NCI-H1694 treated with DMSO at 0.1 percent for 48 hours (cell line): ENCODE measurements at places on chromosomes 5 and 9.

- no peak for DNase-seq
These were observed 37.8 kb downstream of the MEF2C start for GRCh38 chr5:88845081-88845697.

DNA sequence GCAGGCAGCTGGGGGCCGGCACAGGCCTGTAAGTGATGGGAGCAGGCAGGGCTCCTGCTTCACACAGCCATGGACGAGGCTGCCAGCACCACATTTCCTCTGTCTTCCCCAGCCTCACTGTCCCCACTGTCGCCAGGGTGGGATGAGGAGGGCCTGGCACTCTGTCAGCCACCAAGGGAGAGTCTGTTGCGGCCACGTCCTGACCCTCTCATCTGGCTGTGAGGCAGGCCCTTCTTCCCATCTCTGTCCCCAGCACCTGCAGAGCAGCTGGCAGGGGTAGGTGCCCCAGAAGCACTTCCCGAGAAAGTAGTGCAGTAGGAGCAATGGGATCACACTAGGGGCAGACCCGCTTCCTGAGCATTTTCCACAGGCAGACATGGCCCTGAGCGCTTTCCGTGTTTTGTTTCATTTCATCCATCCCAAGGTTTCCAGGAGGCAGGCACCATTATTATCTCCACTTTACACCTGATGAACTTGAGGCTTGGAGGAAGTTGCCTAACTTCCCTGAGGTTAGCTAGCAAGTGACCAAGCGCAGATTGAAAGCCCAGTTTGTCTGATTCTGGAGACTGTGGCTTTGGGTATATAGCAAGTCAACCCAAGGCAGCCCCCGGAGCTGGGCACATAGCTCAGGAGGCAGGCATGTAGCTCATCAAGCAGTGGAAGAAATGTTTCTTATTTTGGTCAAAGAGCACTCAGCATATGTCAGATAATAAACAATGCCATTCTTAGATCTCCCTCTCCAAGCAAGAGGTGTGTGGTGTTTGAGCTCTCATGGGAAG is 202.4 kb downstream of the DAB2IP start:
- no peak for DNase-seq

DNA sequence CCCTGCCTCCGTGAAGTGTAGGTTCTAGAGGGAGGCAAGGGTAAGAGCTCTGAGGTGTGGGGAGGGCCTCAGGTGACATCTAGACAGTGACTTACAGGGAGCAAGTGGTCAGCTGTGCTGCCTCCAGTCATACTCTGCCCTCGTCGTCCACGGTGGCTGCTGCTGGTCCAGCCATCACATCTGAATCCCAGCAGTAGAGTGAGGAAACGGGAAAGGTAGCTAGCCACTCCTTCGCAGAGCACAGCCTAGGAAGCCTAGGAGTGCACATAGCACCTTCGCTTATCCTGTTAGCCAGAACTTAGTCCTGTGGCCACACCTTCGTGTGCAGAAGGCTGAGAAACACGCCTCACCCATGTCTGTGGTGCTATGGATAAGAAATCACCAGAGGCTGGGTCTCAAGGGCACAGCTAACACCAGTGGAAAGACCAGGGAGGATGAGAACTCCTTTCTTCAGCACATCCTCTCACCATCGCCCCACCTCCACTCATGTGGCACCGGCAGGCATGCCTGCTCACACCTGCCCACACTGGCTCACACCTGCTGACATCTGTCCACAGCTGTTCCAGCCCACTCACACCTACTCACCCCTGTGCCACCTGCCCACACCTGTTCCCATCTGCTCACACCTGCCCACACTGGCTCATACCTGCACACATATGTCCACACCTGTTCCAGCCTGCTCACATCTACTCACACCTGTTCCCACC is 44.5 kb upstream of the SLC6A19 start:
- DNase-seq = no peak

GRCh38 chr5:149656576-149657182 is 73.4 kb upstream of the PPARGC1B start:
- no peak for DNase-seq

- DNase-seq = no peak
These were observed 460.0 kb downstream of the PSAT1 start for GRCh38 chr9:78756813-78757510.

DNA sequence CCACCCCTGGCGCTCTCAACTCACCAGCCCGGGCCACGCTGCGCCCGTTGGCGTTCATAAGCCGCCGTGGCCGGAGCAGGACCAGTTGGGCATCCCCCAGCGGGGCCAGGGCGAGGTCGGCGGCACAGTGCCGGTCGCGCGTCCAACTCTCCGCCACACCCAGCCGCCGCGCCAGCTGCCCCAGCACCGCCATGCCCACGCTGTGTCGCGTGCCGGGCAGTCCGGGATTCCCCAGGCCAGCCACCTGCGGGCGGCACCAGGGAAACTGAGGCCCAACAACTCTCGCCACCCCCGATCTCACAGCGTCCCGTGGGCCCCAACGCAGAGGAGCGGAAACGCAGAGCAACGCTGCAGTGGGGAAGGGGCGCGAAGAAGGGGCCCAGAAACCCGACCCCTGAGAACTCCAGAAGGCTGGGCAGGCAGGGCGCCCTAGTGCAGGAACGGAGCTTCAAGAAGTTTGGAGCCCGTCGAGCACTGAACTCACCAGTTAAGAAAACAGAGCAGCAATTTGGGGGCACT is 453 bp downstream of the PTRH1 start:
- DNase-seq = no peak

DNA sequence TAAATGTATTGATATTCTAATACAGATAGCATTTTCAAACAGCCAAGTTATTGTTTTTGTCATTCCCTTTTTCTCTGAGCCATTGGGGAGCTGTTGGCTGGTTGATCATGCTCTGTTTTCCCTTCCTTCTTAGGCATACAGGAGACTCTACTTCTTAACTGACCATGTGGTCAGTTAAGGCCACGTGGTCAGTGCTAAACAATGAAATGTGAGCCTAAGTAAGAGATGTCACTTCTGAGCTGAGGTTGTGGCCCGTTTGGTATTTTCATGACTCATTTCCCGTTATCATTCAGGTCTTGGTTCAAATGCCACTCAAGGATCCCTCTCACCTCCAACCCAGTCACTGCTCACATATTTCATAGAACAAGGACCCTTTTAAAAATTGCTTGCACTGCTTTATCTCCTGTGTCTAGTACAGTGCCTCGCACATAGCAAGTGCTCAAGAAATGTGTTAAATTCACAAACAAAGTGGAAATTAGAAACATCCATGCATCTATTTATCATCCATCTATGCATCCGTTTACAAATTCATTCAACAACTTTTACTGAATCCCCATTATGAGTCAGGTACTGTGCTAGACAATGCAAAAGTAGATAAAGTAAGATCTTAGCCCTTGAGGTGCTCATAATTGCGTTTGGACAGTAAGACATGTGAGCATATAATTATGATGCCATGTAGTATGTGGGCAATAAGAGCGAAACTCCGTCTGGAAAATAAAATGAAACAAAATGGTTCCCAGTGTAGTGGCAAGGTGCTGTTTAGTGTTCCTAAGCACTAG is 50.7 kb downstream of the ARRDC3 start:
- no peak for DNase-seq

- DNase-seq = no peak
These were observed 44.8 kb downstream of the MEGF10 start for GRCh38 chr5:127335381-127335780.

DNA sequence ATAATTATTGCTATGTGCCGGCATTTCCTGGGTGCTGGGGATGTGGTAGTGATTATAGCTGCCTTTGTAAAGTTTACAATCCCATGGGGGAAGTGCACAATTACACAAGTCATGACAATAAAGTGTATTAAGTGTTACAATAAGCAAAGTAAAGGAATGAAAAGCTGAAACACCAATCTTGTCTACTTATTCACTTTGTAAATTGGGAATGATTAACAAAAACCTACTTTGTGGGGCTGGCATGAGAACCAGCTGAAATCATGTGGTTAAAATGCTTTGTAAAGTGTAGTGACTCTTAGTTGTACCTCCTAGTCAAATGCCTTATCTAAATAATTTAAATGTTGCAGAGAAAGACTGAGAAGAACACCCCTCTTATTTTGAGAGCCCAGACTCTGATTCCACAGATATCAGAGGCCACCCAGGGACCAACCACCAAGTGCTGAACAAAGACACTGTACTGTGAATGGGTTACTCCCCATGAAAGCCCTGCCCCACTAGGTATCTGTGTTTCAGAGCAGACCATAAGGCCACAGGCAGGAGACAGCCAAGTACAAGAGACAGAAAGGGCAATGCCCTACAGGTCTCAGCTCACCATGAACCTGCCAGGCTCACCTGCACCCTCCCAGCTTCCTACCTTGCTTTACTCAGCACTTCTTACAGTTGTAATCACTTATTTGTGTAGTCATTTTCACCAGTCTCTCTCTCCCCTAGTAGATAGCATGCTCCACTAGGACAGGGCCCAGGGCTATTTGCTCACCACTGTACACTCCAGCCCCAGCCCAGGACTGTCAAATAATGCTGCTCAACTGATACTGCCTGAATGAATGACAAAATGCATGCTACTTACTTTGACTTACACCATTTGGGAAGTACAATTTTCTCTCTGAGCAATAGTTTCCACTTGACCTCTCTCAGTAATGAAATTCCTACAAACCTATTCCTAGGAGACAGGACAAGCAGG is 101.6 kb upstream of the APC start:
- DNase-seq = no peak

GRCh38 chr5:139025651-139026050 is 150.5 kb upstream of the LRRTM2 start:
- no peak for DNase-seq

GRCh38 chr9:93260263-93261066 is 76.5 kb downstream of the WNK2 start:
- DNase-seq = no peak

- DNase-seq = no peak
These were observed 737.7 kb downstream of the TLE1 start for GRCh38 chr9:80951675-80952074.

DNA sequence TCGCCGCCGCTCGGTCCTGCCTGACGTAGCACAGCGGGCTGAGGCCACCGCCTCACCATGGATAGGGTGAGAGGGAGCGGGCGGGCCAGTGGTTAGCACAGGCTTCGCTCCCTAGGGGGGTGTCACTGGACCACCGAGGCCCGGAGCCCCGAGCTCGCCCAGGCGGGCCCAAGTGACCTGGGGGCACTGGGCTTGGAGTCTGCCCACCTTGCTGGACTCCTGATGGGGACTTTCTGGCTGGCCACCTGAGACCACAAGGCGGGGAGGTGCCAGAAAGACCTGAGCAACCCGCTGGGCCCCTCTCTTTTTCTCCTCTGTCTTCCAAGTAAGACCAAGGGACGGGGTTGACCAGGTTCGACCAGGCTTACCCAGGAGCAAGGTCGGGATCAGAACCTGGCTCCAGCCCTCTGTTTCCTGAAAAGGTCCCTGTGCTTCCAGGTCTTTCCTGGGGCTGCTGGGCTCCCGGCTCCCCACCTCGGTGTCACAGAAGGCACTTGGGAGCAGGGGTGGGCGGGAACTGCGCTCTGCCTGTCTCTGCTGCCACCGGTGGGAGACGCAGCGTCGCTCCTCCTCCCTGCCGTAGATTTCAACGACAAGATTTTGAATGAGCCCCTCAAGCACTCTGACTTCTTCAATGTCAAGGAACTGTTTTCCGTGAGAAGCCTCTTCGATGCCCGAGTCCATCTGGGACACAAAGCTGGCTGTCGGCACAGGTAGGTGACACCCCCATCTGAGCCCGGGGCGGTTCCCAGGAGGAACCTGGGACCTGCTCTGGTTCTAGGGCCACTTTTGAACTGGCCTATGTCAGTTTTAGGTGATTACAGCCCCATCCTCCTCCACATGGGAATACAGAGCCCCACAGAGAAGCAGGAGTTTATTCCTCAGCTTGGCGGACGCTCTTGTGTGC is 1.0 kb downstream of the MRPS2 start:
- DNase-seq = no peak

- no peak for DNase-seq
These were observed 14.3 kb downstream of the PDE8B start for GRCh38 chr5:77224672-77225355.

DNA sequence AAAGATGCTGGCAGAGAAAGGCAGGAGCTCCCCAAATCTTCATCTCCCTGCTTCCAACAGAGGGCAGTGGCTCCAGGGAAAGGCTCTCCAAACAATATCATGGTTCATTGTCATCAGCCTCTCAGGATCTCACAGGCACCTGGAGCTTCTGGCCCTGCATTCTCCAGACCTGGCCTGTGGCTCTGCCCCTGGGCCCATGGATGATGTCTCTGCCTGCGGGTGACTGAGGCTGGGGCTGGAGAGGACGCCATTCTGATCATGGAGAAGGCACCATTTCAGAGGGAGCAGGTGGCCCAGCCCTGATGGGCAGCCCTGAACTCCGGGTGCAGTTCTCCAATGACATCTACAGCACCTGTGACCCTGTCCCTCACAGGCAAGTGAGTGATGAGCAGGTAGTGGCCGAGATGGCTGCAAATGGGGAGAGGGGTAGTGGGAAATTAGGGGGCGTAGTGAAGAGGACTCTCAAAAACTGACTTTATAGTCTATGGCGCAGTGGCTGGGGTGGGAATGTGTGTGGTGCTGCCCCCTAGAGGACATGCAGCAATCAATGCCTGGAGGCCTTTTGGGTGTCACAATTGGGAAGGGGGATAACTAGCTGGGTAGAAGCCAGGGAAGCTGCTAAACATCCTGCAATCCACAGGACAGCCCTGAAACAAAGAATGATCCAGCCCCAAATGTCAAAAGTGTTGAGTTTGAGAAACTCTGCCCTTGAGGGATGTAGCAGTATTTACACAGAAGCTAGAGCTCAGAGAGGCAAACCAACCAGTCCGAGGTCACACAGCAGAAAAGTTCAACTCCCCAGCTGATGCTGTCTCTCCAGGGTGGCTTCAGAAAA is 3.2 kb downstream of the SH3PXD2B start:
- DNase-seq = peak; percentile 18

DNA sequence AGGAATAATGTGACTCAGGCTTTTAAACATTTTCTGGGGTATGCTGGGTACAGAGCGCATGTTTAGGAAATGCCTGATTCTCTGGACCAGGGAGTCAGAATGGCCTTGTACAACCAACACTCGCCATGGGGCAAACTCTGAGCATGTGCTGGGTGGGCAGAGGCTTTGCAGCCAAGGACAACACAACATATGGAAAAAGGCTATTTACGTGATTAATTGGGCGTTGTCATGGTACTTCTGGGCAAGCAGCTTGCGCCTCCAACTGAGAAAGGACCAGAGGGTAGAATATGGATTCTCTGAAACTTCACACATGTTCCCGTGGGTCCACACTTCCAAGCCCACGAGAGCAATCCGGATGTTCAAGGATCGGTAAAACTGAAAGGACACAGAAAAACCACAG is 49.1 kb downstream of the NIPAL4 start:
- DNase-seq = no peak

GRCh38 chr5:84197538-84197937 is 187.1 kb downstream of the EDIL3 start:
- DNase-seq = no peak
